ENCODE measurements at places on chromosomes 2 and 18.

GRCh38 chr2:195360242-195360641, 296.8 kb upstream of the SLC39A10 start:
- DNase-seq, result no peak

DNA sequence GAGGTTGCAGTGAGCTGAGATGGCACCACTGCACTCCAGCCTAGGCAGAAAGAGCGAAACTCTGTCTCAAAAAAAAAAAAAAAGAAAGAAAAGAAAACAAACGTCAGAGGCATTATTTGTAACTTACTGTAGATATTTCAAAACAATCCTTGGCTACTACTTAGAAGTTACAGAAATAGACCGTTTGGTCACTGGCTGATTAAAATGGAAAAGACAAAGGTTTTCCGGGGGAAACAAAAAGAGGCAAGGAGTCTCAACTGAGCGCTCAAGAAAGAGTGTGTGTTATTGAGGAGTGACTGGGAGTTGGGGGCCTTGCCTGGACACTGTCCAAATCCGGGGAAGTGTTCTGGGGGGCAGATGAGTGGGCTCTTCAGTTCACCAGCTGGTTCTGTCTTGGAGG, 47.6 kb downstream of the TEX44 start:
- no peak for DNase-seq

DNA sequence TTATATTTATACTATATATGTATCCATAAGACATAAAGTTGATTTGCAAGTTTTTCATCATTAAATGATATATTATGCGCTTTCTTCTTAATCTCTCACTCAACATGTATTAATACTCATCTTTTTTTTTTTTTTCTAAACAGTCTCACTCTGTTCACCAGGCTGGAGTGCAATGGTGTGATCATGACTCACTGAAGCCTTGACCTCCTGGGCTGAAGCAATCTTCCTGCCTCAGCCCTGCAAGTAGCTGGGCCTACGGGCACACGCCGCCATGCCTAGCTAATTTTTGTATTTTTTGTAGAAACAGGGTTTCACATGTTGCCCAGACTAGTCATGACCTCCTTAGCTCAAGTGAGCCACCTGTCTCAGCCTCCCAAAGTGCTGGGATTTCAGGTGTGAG, 51.4 kb upstream of the MAP4K3 start:
- no peak for DNase-seq

- no peak for DNase-seq
Observed at GRCh38 chr2:105396254-105397024, 2.4 kb downstream of the FHL2 start.

DNA sequence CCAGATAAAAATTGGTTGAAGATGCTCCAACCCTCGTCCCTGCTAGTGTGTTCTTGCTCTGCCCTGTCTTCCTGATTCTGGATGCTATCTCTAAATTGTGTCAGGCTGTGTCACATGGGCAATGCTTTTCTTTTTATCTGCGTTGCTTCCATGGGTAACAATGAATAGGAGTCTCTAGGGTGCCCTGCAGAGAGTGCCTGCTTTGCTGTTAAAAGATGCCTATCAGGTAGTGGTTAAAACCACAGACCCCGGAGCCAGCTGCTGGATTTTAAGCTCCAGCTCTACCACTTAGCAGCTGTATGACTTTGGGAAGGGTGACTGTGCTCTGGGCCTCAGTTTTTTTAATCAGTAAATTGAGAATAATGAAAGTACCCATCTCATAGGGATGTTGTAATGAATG, 340.3 kb downstream of the PLCL1 start:
- DNase-seq, result no peak

DNA sequence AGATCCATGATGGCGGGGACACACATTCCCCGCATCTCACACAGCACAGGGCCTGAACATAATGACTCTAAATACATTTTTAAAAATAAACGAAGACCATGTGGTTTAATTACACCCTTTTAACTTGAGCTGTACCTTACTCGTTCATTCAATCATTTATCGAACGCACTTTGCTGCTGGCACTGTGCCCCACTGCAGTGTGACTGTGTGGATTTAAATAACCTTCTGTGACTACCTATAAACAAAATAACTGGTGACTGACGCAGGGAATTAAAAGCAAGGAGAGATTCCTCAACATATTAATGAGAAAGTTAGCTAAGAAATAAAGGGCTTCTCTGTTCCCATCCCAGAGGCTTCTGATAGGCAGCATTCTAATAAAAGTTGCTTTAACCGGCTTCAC, 10.9 kb upstream of the FZD7 start:
- no peak for DNase-seq

GRCh38 chr2:176643646-176644045, 374.4 kb downstream of the MTX2 start:
- no peak for DNase-seq

DNA sequence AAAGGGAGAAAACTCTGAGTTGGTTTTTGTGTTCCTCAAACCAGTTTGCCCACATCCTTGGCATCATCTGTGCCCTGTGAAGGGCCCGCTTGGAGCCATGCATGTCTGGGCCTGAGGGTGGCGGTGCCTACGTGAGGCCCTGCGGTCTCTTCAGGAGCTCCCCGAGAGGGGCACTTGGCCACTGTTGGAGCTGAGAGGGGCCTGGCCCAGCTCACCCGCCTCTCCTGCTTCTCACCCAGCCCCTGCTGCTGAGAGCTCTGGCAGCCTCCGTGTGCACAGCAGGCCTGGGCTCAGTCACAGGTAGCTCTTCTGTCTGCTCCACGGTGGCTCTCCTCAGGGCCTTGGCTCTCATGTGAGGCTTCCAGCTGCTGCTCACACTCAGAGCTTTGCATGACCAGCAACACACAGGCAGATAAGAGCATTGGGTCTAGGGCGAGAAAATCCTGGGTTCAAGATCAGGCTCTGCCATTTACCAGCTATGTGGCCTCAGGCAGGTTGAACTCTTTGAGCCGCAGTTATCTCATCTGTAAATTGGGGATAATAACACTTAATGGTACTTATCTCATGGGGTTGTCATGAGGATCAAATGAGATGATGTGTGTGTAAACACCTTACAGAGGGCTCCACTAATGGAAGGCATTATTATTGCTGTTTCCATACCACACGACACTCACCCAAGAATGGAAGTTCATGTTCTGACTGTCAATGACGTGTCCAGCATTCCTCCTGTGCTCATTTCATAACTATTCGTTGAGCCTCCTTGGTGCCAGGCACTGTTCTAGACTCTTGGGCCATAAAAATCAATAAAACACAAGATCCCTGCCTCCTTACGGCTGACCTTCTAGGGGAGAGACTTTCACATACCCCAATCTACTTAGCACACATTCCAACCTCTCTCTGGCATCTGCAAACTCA, 41.6 kb upstream of the PLB1 start:
- no peak for DNase-seq

- no peak for DNase-seq
Observed at GRCh38 chr2:238239543-238239862, 335 bp downstream of the HES6 start.

DNA sequence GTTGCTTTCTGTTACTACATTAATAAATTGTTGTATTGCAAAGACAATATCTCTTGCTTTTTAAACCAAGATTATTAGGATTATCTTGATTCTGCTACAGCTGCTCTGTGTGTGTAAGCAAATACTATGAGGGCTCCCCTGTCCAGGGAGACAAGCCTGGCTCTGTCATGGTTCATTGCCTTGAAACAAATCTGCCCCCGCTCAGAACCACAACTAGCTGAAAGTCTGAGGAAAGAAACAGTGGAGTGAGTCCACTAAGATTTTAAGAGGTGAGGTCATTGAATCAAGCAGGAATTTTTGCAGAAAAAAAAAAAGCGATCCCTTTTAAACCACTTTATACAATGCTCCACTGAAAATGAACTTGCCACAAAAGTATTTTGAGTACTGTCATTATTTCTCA, 30.8 kb upstream of the LRRTM4 start:
- DNase-seq, result no peak

DNA sequence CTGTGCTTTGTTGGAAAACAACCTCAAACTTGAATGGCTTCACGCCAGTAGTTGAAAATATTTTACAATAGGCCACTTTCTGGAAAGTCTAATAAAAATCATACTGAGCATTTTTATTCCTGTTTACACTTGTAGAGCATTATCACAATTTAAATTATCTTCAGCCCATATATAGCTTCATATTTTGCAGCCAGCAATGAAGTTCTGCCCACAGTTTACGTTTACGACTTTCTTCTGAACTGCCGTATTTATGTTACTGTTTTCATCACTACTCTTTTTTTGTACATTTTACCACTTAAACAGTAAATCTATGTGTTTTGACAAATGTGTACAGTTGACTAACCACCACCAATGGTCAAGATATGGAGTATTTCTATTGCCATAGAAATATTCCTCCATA, 86.2 kb downstream of the COPS8 start:
- no peak for DNase-seq

GRCh38 chr2:39530411-39530866, 93.4 kb upstream of the MAP4K3 start:
- no peak for DNase-seq

GRCh38 chr18:76672627-76673026, 149.7 kb upstream of the ZNF236 start:
- no peak for DNase-seq

DNA sequence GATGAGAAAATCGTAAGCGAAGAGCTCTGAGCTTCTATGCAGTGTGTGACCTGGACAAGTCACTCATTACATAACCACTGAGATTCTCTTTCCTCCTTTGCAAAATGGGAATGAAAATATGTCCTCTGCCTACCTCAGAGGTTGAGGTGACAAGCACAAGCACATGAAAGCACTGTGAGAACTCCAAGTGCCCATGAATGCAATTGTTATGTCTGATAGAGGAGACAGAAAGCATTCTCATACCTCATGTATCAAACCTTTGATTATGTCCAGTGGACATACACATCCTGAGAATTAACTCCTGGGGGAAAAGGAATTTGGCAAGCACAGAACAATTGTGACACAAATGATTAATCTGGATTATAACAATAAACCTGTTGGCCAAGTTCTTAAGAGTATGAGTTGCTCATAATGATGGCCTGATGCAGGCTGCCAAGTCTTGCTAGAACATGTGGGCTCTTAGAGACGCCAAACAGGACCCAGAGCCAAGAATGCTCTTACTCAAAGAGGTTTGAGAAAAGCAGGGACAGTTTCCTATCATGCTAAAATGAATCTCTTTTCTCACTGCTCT, 8.5 kb upstream of the RMDN2 start:
- DNase-seq, result no peak

DNA sequence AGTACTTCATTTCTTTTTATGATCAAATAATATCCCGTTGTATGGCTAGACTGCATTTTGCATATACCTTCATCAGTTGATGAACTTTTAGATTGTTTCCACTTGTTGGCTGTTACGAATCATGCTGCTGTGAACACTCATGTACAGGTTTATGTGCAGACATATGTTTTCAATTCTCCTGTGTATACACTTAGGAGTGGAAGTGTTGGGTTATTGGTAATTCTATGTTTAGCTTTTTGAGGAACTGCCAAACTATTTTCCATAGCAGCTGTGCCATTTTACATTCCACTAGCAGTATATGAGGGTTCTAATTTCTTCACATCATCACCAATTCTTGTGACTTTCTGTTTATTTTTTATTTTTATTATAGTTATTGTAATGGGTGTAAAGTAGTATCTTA, 32.1 kb upstream of the LCLAT1 start:
- no peak for DNase-seq

DNA sequence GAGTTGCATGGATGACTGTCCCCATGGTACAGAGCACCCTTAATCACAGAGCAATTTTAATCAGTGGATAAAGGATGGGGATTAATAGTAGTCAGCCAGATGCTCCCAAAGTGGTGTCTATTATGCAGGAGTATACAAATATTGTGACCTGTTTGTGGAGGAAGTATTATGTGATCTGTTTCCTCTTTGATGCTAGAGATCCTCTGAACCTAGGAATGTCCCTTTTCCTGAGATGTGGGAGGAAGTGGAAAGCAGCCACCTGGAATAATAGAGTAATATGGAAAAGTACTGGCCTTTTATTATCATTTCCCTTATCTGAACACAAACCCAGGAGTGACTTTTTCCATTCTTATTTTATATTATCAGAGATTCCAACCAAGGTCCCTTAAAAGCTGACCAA, 94.2 kb upstream of the EFEMP1 start:
- DNase-seq, result no peak

GRCh38 chr2:39513641-39514094, 76.6 kb upstream of the MAP4K3 start:
- no peak for DNase-seq

- no peak for DNase-seq
Observed at GRCh38 chr2:102024410-102024809, 32.6 kb downstream of the IL1R2 start.

GRCh38 chr2:237429753-237430152, 15.8 kb upstream of the COL6A3 start:
- DNase-seq, result peak; percentile 29

- no peak for DNase-seq
Observed at GRCh38 chr2:69988086-69988635, 26.7 kb upstream of the ASPRV1 start.

DNA sequence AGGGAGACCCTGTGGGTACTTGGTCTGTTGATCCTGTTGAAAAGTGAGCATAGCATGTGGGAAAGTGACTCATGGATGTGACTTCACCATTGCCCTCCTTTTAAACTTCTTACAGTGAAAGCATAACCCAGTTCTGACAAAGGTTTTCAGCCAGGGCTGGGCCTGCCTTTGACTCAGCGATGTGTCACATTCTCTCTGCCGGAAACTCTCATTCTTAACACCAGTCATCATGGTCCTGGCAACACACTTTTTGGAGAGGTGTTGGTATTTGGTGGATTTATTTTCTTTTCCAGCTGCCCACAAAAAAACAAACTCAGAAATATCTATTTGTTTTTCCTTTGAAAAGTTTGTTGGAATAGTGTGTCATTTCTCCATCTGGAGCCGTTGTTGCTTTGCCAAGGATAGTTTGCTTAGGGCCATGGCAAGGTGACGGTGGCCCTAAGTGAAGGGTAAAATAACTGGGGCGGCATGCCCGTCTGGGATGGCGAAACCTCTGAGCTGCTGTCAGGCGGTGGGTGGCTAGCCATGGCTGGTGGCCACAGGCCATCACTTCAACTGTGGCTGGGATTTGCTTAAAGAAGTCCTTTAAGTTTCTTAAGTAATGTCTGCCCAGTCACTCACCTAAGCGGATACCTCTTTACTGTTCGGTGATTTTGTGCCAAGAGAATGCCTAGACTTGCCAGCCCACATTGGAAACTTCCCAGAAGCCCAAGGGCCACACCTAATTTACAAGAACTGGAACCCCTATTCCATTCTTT, 123.3 kb downstream of the LTBP1 start:
- no peak for DNase-seq

DNA sequence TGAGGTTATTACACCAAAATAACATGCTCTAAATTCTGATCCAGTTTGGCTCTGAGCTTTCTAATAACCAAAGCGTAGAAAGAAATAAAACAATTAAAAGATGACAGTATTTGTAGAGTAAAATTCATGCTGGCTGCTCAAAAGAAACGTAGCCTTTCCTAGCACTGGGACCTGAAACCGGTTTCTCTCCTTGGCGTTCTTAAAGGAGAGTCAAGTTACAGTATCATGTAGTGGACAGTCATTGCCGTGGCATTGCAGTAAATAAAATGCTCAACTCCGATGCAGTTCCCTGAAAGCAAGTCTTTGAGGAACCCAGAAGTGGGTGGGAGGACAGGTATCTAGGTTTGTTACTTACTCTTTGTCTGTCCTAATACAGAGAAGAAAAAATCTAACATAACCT, 52.7 kb upstream of the ITM2C start:
- no peak for DNase-seq

Data from CD4-positive, alpha-beta T cell treated with Interleukin-12 subunit alpha and Interleukin-12 subunit beta, for 1 hour (primary cell).